CD4-positive, alpha-beta T cell treated with Interleukin-21 for 1 hour (primary cell): ENCODE measurements at places on chromosomes 6 and 20.
A peak's percentile ranks its signal among the peaks of the same experiment; 100 is the strongest.

DNA sequence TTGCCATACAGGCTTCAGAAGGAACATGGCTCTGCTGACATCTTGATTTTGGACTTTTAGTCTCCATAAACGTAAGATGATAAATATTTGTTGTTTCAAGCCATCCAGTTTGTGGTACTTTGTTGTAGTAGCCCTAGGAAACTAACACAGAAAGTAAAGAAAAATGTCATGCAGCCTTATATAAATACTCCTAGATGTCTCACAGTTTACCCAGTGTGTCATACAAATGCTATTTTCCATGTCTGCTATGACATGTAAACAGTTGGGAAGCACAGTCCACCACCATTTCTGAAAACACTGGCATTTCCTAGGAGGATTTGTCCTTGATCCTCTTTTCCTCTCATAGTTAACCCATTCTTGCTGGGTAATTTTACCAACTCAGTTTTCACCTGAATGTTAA lies 30.6 kb upstream of the ME1 start:
- no peak for DNase-seq

- no peak for DNase-seq
These were observed 91.0 kb downstream of the ANKEF1 start for GRCh38 chr20:10125757-10126156.

DNA sequence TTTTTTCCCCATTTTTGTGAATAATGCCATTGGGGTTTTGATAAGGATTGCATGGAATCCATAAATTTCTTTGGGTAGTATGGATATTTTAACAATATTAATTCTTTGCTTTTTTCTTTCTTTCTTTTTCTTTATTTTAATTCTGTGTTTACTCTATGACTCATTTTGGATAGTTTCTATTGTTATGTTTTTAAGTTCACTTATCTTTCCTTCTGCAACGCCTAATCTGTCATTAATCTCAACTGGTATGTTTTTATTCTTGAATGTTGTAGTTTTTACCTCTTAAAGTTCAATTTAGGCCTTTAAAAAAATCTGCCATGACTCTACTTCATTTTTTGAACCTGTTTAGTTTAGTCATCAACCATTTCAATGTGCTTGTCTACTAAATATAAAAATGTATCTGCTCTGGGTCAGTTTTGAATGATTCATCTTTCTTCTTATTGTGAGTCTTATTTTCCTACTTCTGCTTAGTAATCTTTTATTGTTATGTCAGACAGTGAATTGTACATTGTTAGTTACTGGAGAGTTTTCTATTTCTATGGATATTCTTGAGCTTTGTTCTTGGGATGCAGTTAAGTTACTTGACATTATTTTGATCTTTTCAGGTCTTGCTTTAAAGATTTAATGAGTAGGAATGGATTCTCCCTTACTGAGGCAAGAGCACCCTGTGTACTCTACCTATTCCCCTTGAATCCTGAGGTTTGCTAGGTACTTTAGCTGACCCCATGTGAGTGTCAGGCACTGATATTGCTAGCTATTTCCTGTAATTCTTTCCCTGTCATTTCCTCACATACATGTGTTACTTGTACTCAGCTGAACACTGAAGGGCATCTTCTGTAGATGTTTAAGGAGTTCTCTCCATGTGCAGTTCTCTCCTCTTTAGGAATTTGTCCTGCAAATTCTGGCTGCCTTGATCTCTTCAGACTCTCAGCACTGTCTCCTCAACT lies 104.2 kb downstream of the TFAP2B start:
- DNase-seq, result no peak

DNA sequence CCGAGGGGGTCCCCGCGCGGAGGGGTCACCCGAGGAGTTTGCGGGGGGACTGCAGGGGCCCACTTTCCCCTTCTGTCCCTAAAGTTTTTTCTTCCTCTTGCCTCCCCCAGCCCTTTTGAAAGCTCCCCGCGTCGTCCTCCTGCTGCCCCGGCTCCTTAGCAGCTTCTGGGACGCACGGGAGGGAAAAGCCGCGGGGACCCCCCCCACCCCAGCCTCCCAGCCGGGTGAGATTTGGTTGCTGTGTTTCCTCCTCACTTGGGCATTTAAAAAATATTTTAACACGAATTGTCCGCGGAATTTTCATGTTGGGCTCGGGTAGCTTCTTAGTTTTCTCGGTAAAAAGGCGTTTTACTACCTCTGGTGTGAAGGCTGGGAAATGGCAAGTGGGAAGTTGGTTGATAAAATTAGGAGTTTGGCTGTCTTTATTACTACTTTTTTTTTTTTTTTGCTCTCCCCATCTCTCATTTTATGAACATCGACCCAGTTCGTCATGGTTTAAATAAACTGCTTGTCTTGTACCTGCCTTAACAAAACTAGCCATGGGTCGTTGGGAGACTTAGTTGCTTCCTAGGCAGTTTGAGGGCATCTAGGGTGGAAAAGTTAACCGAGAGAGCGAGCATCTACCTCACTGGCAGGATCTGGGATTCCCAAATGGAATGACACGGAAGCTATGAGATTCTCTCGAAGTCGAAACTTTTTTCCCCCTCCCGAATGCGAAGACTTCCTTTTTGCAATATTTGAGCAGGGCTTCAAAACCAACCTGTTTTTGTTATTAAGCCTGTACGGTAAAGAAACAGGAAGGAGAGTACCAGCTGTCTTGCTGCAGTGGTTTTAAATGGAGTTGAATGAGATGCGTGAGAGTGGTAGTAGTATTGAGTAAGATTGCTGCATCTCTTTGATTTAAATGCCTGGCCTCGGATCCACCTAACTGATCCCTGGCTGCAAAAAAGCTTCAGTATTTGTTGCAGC lies 868 bp downstream of the NCOA3 start:
- peak; percentile 55 for DNase-seq

- DNase-seq, result no peak
These were observed 22.2 kb downstream of the CEP57L1 start for GRCh38 chr6:109117346-109118035.

DNA sequence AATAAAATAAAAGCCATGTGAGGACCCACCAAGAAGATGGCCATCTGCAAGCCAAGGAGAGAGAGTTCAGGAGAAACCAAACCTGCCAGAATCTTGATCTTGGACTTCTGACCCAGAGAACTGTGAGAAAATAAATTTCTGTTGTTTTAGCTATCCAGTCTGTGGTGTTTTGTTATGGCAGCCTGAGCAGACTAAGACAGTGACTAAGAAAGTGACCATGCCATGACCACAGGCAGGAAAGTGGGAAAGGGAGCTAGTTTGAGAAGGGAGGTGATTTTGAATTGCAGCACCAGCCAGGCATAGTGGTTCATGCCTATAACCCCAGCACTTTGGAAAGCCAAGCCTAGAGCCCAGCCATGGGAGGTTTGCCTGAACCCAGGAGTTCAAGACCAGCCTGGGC lies 21.9 kb upstream of the C6orf62 start:
- no peak for DNase-seq

- DNase-seq, result no peak
These were observed 6.3 kb downstream of the MAPK14 start for GRCh38 chr6:36033935-36034334.

DNA sequence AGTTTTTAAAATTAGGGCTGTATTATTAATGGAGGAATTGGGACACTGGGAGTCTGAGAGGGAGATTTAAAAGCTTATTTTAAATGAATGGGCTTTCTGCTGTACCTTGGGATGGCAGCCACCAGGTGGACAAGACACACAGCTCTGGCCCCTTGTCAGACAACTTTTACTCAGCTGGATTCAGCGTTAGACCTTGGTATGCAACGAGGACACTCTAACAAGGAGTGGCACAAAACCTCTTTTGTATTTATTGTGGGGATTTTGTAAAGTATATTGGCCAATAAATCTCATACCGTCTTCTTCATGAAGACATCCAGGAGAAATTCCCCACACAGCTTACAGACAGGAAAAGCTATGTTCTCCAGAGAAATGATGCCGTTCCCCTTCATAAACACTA lies 105.7 kb downstream of the LCA5 start:
- DNase-seq, result no peak

DNA sequence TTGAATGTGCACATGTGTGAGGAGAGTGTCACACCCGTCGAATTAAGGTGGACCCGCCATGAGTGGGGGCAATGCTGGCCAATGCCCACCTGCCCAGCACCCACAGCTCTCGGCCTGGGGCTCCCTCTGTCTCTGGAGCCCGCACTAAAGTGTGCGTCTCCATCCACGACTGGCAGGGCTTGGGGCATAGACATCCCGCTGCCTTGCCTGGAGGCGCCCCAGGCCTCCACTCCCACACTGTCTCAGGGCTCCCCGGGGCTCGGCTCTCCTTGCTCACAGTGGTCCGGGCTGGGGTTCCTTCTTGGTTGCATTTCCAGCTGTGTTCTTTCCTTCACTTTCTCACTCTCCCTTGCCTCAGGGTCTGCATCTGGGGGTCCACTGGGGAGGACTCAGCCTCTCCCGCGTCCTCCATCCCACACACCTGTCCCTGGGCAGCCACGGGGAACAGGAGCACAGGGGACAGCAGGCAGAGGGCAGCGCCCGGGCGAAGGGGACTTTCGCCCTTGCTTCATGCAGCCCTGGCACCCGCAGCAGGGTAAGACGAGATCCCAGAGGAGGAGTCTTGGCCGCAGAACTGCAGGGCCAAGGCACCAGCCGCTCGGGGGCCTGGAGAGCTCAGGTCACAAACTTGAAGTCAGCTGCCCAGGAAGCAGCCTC lies 20.1 kb upstream of the MRGBP start:
- DNase-seq, result no peak

DNA sequence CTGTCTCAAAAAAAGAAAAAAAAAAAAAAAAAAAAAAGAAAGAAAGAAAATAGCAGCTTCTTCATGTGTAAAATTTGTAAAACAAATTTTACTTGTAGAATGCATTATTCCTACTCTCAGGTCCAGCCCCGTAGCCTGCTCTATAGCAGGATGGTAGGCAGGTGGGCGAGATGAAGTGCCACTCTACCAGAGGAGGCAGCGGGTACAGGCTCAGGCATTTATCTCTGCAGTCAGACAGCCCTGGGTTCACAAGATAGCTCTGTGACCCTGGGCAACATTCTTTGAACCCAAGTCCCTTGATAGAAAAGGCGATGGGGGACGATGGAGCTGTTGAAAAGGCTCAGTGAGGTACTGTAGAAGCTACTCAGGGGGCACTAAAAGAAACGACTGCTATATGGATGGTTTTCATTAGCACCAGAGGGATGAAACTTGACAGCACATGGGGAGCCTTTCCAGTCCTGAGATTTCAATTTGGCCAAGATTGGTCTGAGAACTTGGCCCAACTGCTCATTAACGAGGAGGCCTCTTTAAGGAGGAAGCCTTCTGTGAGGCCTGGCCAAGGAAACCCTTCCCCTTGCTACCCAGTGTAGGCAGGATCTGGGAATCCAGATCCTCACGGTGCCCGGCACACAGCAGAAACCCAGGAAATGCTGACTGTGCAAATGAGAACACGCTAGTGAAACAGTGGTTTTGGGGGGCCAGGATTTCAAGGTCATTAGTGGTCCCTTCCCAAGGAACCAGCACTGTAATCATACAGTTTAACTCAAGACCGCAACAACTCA lies 63.1 kb downstream of the MYH7B start:
- no peak for DNase-seq

- no peak for DNase-seq
These were observed 1.8 kb downstream of the CHMP4B start for GRCh38 chr20:33812908-33813462.

DNA sequence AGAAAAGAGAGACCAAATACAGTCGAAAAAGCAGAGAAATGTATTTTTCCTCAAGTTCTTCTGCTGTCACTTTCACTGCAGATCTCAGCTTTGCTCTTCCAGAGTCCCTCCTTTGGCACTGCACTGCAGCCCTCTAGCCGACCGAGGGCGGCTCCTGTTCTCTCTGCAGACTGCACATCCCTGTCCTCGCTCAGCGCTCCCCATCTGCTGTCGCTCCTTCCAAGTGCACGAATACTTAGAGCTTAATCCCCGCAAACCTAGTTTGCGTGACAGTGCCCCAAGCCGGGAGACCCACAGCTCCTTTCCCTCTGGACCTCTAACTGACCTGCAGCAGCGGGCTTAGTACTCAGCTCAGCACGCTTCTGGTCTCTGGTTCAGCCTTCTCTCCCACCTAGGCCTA lies 15.2 kb downstream of the RPP21 start:
- no peak for DNase-seq

DNA sequence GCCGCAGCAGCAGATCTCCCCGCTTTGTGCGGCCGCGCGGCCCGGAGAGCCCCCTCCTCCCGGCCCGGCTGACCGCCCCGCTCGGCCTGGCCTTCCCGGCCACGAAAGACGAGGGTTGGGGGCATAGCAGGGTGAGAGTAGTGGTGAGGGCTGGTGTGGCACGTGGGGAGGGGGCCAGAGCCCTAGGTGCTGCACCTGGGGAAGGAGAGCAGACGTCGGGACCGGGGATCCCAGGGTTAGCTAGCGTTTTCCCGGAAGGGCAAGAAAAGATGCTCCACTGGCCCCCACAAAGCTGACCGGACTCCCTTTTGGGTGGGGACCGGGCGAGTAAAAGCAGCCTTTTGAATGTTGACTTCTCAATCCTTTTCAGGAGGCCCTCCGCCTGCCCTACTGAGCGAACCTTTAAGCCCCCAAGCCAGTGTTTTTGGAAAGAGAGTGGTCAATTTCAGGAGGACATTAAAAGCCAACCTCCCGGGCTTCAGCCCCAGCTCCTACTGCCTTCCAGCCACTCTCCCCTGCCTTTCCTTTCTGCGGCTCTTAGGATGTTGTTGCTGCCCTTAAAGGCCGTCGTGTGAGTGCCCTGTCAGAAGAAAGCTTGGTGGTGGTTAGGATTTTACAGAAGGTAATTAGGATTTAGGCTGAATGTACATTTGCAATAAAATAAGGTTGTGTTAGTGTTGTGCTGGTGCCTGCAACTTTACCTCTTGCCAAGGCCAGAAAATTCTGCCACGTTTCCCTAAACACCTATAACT lies 648 bp upstream of the BACH2 start:
- DNase-seq, result no peak

DNA sequence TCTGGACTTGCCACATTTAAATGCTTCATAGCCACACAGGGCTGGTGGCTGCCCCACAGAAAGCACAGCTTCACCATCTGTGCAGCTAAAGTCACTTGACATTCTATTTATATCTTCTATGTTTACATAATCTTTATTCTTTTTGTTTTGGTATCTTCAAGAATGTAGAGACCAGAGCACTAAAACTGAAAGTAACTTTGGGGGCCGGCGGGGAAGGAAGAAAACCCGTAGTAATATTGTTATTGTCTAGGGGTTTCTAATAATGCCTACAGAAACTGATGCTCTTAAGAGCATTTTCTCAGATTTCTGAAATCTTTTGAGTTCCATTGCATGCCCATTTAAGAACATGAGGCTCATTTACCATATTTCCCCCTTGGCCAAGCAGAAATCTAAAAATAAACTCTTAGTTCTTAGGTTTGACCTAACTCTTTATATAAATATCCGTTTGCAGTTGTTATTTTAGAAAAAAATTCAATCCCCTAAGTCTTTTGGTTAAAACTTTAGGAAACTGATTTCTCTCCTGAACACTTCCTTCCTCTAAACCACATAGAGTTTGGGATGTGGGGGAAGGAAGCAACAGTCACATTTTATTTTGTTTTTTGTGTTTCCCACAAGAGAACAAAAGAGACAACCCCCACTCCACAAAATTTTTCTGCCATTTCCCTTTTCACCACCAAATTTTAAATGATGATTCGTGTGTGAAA lies 207.6 kb downstream of the OGFRL1 start:
- peak; percentile 1 for DNase-seq

DNA sequence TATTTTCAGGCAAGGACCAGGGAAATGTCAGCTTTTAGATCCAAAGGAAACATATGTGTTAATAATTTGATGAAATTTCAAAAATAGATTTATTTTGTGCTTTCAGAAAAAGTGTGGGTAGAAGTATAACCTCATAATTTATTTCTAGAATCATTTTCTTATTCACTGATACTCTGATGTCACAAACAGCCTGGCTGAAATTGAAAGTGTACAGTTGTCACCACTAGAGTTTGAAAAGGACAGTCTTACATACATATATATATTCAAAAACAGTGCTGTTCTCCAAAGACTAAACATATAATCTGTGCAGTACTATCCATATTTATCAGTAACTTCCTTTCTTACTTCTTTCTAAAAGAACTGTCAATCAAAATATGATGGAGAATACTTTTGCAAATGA lies 254.4 kb upstream of the KCNQ5 start:
- DNase-seq, result no peak
